ENCODE measurements at places on chromosomes 2 and 18.

DNA sequence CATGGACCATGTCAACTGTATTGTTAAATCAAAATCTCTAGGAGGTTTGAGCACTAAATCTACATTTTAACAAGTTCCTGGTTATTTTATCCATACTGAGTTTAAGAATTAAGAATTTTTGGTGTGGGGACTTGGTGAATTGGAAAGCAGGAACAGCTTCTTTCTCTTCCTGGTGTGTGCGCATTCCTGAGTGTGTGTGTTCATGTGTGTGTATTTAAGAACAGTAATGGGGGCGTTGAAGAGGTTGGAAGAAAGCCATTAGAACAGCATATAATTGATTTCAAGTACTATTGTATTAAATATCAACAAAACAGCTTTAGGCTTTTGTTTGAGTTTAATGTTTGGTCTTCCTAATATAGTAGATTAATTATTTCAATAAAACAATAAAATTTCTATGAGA is 801.3 kb upstream of the ID2 start:
- no peak for DNase-seq

DNA sequence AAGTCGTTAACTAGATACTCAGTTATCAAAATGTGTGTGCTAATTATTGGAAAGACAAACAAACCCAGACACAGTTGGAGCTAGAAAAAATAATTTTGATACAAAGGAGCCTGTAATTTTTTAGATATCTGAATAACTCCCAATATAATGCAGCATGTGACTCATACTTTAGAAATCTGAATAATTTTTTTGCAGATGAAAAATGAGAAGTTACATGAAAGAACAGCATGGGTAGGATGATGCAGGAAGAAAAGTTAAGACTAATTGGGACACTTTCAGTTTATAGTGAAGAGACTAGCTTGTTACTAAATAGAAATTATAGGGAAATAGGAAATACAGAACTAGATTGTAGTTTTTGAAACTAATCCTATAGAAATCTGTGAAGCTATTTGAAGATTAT is 945.8 kb downstream of the CBLN2 start:
- DNase-seq = peak; percentile 9

- no peak for DNase-seq
Observed at GRCh38 chr2:38806015-38806732, 28.2 kb downstream of the GEMIN6 start.

- no peak for DNase-seq
Observed at GRCh38 chr2:85437488-85438200, 19.1 kb downstream of the SH2D6 start.

DNA sequence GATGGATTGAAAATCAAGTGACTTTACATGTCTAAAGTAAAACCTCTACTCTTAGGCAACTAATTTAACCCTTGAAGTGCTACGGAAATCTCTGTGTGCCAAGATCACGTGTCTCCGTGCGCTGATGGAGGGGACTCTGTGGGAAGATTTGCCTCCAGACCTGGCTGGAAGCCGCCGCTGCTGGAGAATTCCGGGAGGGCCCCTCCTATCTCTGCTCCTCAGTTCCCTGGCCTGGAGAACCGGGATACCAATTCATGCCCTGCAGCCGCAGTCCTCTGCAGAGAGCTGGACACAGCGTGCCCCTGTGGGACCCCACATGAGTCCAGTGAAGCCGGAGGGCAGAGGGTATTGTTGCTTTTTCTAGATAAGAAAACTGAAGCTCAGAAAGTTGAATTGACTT is 126.9 kb upstream of the PXDN start:
- DNase-seq = no peak

- DNase-seq = no peak
Observed at GRCh38 chr2:7567646-7568045, 650.4 kb downstream of the RNF144A start.

GRCh38 chr2:160253440-160254188 is 53.5 kb upstream of the ITGB6 start:
- peak; percentile 69 for DNase-seq

DNA sequence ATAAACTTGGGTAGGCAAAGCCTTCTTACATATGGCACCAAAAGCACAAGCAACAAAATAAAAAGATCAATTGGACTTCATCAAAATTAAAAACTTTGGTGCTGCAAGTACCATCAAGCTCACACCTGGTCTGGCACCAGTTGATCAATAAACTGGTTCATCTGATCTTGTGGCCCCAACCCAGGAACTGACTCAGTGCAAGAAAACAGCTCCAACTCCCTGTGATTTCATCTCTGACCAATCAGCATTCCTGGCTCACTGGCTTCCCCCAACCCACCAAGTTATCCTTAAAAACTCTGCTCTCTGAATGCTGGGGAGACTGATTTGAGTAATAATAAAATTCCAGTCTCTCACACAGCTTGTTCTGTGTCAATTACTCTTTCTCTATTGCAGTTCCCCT is 8.4 kb downstream of the EPG5 start:
- peak; percentile 23 for DNase-seq

All from foreskin keratinocyte (primary cell).